ENCODE measurements at places on chromosomes 12 and 14. TPM values are rescaled to one million over a fixed set of nuclear protein-coding genes. Genes with fewer than 3 reads are reported as not detected.

The CNIH1 gene
- 48.3 TPM for total RNA-seq

The GALNT4 gene
- total RNA-seq, result 13.2 TPM

The RTN1 gene
- total RNA-seq, result 0.60 TPM

The NAA30 gene
- total RNA-seq, result 19.6 TPM

The MBD6 gene
- 93.5 TPM for total RNA-seq

The LYZ gene
- 134 TPM for total RNA-seq

The CACNA2D4 gene
- total RNA-seq, result 25.2 TPM

DNA sequence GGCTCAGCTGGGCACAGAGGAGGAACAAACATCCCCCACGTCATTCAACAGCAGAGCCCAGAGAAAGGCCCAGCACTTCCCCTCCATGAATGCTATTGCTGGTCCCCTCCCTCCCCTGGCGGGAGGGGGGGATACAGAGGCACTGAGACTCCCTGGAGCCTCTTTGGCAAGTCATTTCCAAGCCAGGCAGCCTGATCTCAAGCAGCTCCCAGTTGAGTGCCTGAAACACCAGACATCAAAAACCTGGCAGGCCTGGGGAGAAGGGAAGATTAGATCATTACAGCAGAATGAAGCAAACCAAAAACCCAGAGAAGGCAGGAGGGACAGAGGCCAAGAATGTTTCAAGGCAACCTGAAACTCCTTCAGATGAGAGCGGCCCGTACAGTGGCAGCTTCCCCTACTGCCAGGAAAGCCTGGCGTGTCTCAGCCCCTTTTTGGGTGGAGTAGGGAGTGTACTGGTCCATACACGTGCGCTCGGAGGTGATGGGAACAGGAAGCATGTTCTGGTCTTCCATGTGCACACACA is 92.1 kb downstream of the LRRC74A start:
- H3K27ac ChIP-seq, result peak overlapping the region; percentile 85
- H3K4me3 ChIP-seq, result peak overlapping the region; percentile 31
- no peaks in the 10 kb centered on the region for H3K27me3 ChIP-seq
- no peak for DNase-seq
- no peaks in the 10 kb centered on the region for H3K36me3 ChIP-seq

GRCh38 chr12:110501752-110502738 is at the start of the genes RAD9B and VPS29:
RAD9B (plus strand) TSS chr12:110502331; CDS start chr12:110502338, 7 bp downstream.
VPS29 (minus strand) TSS chr12:110502111; CDS start chr12:110502051, 60 bp downstream.
- peaks cover 4% of the 10 kb centered on the region for H3K36me3 ChIP-seq
- DNase-seq, result peak; percentile 98
- H3K27me3 ChIP-seq, result no peaks in the 10 kb centered on the region
- H3K27ac ChIP-seq, result peak within 1 kb of the TSS; percentile 92

- H3K4me1 ChIP-seq, result peaks cover 2% of the 10 kb centered on the region
- H3K27me3 ChIP-seq, result no peaks in the 10 kb centered on the region
- H3K4me3 ChIP-seq, result no peak within 1 kb of the TSS
- no peak within 1 kb of the TSS for H3K27ac ChIP-seq
- H3K36me3 ChIP-seq, result no peaks in the 10 kb centered on the region
These were observed at the start of gene DIO2 for GRCh38 chr14:80211153-80212022. DIO2 (minus strand) TSS chr14:80211504; CDS start chr14:80211472, 32 bp downstream.

DNA sequence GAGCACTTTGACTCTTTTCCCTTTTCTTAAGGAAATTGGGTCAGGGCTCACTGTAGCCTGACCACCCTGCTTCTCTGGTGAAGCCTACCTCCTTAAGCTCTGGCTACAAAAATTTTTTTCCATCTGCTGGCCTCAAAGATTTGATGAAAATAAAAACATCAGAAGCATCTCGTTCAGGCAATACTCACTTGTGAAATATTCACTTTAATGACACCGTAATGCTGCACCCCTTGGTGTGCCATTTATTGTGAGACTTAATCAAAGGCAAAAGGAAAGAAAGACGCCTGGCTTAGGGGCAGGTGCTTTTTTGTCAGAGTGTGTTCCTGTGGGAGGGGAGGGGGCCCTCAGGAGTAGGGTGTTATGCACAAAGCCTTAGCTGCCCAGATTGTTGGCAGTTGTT is 155.0 kb upstream of the TMPO start:
- no peak overlapping the region for H3K27ac ChIP-seq
- DNase-seq, result no peak
- H3K27me3 ChIP-seq, result peaks cover 24% of the 10 kb centered on the region

DNA sequence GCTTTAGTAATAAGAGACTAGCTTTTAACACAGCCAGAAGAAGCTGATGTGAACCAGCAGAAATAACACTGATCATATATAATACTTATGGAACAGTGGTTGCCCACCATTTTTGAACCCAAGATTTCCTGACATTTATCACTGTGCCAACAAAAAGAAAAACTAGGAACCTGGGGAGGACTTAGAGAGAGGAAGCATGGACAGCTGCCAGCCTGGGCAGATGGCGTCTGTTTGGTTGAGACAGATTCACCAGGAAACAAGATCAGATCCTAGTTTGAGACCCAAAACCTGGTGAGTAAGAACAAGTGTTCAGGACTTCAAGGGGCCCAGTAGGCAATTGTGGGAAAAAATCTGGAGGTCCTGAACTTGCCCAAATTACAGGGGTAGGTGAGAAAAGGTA is 95.3 kb downstream of the BICD1 start:
- H3K4me1 ChIP-seq, result peaks cover 8% of the 10 kb centered on the region
- peaks cover 5% of the 10 kb centered on the region for H3K36me3 ChIP-seq
- no peak for DNase-seq
- H3K27ac ChIP-seq, result no peak overlapping the region
- no peak overlapping the region for H3K4me3 ChIP-seq

DNA sequence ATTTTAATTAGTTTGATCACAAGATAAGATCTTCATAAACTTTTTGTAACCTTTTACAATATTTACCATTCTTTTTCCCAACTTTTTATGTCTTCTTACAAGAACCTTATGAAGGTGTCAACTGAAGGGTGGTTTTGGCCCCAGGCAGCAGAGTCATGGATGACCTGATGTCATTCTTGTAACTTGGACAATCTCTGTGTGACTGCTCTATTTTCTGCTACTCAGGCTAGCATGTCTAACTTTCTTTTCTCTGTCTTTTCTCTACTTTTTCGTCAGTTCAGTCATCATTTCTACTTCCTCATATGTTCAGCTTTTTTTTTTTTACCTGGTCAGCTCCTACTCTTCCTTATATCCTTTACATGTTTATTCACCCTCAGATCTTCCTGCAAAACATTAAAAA is 150.7 kb upstream of the PTPRQ start:
- H3K27me3 ChIP-seq, result peaks cover 5% of the 10 kb centered on the region
- H3K4me1 ChIP-seq, result no peaks in the 10 kb centered on the region
- H3K4me3 ChIP-seq, result no peak overlapping the region

DNA sequence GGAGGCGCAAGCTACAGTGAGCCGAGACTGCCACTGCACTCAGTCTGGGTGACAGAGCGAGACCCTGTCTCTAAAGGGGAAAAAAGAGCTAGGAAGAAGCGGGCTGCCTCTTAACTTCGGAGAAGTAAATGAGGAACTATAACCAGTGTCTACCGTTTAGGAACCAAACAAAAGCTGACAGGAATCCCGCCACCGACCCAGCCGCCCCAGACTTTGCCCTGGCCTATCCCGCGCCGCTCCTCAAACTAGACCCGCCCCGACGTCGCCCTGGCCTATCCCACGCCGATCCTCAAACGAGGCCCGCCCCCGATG is 568 bp upstream of the SIVA1 start:
- peaks cover 3% of the 10 kb centered on the region for H3K36me3 ChIP-seq
- no peak for DNase-seq
- peak overlapping the region; percentile 96 for H3K4me3 ChIP-seq
- peak overlapping the region; percentile 88 for H3K27ac ChIP-seq

DNA sequence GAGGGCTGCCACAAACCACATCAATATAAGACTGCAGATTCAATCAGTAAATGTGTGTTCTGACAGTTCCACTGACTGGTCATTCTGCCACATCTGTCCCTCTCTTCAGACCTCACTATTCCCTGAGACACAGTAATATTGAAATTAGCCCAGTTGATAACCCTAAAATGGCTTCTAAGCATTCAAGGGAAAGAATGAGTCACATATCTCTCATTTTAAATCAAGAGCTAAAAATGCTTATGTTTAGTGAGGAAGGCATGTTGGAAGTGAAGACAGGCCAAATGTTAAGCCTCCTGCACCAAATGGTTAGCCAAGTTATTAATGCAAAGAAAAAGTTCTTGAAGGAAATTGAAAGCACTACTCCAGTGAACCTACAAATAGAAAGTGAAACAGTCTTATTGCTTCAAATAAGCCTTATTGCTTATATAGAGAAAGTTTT is 24.5 kb upstream of the KIF21A start:
- peak overlapping the region; percentile 73 for H3K4me3 ChIP-seq
- no peak for DNase-seq
- H3K36me3 ChIP-seq, result no peaks in the 10 kb centered on the region
- H3K27me3 ChIP-seq, result no peaks in the 10 kb centered on the region
- H3K27ac ChIP-seq, result peak overlapping the region; percentile 54

DNA sequence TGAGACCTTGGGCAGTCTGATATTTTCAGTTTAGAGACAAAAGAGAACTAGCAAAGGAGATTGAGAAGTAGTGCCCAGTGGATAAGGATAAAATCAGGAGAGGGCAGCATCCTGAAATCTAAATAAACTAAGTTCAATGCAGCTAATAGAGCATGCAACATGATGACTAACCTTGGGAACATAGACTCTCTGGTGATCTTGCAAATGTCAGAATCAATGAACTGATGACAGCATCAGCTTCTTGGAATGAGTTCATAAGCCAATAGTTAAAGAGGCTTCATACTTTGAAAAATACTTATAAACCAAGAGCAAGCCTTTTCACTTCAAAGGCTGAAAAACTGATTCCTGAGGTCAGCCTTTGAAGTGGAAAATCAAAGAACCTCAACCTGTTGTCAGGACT is 8.2 kb downstream of the TAS2R19 start:
- DNase-seq, result no peak
- no peak overlapping the region for H3K27ac ChIP-seq
- H3K4me1 ChIP-seq, result peaks cover 9% of the 10 kb centered on the region
- H3K36me3 ChIP-seq, result peaks cover 2% of the 10 kb centered on the region
- H3K27me3 ChIP-seq, result no peaks in the 10 kb centered on the region

DNA sequence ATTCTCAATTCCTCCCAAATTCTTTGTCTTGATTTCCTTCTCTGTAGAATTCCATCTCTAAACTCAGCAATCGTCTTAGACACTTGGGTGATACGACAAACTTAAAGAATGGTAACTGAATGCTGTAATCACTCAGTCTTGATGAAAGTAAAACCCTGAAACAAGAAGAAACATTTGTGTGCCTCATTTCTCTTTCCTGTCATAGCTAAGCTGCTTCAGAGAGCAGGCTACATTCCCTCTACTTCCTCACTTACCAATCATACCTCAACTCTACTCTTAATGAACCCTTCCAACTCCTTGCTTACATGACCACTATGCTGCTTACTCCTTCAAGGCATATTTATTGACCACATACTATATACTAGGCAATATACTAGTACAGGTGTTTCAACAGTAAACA is 8.3 kb downstream of the MAP4K5 start:
- DNase-seq, result no peak
- H3K4me1 ChIP-seq, result peaks cover 50% of the 10 kb centered on the region
- peak overlapping the region; percentile 73 for H3K4me3 ChIP-seq

DNA sequence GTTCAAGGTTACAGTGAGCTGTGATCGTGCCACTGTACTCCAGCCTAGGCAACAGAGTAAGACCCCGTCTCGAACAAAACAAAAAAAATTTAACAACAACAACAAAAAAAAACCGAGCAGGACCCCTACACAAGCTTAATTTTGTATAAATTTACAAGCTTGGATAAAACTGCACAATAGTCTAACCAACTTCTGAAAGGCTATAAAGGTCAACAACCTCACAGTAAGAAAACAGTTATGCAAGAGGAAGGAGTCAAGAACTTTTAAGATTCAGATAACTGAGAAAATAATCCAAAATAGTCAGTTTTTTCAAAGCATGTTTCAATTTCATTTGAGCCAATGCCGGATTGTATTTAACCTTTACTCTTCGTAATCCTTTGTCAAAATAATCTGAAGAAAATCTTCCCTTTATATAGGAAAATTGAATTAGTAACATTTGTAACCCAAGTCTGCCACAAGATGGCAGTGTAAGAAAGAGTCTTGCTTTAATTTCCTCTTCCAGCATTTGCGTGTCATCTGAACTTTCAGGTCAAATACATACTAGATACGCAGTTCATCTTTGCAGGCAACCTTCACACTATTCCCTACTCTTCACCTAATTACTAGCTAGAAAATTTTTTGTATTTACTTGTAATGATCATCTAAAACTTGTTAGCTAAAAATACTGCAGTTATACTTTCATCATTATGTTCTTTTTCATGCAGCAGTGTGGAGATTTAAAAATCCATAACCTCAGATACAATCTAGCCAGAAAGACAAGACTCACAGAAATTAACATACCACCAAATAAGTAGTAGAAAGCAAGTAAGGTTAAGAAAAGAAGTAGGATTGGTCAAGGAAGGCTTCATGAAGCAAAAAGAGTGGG is 5.8 kb downstream of the CCNB1IP1 start:
- DNase-seq, result no peak
- peak overlapping the region; percentile 67 for H3K27ac ChIP-seq
- peak overlapping the region; percentile 28 for H3K4me3 ChIP-seq
- peaks cover 15% of the 10 kb centered on the region for H3K4me1 ChIP-seq
- no peaks in the 10 kb centered on the region for H3K27me3 ChIP-seq
- no peaks in the 10 kb centered on the region for H3K36me3 ChIP-seq

DNA sequence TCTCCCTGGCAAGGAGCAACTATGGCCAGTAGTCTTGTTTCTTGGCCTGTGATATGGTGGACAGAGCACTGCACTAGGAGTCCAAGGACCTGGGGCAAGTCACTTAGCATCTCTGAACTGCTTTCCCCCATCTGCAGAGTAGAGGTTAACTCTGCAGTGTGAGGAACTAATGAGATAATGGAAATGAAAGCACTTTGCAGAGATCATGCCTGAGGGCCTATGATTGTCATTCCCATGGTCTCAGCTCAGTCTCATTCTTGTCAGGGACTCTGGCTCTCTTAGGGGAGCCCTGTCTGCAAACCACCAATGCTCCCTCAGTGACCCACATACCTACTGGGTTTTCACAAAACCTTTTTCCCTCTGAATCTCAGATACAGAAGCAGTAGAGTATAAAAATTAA is 6.5 kb upstream of the PNMA1 start:
- peaks cover 2% of the 10 kb centered on the region for H3K36me3 ChIP-seq
- H3K27ac ChIP-seq, result peak overlapping the region; percentile 90
- no peak for DNase-seq
- H3K27me3 ChIP-seq, result no peaks in the 10 kb centered on the region
- H3K4me1 ChIP-seq, result peaks cover 7% of the 10 kb centered on the region

DNA sequence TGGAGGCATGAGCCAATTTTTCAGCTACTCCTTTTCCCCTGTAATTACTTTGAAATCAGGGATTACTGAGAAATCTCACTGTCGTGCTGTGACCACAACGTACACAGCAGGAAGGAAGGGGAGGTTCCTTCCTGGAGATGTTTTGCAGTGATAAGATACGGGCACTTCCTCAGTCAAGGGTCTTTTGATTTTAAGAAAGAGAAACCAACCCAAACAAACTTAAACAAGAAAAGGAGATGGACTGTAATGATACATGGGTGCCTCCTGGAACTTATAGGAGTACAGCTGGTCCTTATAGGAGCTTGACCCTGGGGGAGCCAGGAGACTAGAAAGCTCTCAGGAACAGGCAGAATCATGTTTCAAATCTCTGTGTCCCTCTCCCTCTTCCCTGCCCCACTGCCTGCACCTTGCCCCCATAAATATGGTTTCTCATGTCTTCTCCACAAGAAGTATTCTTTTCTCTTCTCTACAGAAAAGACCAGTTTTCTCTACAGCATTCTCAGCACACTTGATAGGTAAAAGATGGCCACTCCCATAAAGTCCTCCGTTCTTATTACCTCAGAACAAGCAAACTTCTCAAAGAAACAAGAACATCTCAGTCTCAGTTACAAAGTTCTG is 281.1 kb upstream of the AMIGO2 start:
- peaks cover 6% of the 10 kb centered on the region for H3K36me3 ChIP-seq
- H3K27ac ChIP-seq, result peak overlapping the region; percentile 97
- H3K4me3 ChIP-seq, result peak overlapping the region; percentile 84
